ENCODE measurements at places on chromosomes 7 and 10.

DNA sequence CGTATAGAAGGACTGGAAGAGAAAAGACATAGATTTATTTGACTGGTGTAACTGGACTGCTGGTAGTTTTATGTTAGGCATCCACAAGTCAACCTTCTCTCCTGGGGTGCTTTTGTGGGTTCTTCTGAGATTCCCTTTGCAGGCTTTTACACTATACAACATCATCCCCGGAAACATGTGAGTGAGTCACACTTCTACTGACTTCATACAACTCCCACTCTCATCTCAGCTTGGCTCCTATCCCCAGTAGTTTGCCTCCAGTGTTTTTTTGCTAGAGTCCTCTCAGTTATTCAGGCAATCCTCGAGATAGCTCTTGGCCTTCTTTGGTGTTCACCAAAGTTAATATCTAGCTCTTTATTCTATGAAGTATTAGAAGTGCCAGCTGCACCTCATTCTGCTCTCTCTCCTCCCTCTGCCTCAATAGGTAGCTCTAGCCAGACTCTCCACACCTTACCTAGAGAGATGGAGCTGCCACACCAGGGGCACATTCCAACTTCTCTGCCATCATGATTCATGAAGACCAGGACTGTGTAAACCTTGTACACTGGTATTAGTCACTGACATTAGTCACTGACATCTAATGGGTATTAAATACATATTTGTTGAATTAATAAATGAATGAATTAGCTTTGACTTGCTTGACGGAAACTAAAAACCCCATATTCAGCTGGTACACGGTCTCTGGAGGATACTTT is 281.9 kb downstream of the PPP1R3A start:
- DNase-seq, result no peak

DNA sequence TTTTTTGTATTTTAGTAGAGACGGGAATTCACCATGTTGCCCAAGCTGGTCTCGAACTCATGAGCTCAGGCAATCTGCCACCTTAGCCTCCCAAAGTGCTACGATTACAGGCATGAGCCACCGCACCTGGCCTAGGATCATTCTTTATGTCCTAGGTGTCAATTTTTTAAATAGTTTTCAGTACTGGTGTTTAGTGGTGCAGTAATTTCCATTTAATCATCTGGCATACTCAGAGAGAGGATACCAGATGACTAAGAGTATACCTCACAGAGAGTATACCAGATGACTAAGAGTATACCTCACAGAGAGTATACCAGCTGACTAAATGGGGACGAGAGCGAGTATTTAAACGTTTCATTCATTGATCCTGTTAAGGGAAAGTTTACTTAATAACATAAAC is 37.3 kb upstream of the TMEM248 start:
- DNase-seq, result no peak

- peak; percentile 34 for DNase-seq
These were observed 3.2 kb downstream of the SFMBT2 start for GRCh38 chr10:7407368-7408290.

DNA sequence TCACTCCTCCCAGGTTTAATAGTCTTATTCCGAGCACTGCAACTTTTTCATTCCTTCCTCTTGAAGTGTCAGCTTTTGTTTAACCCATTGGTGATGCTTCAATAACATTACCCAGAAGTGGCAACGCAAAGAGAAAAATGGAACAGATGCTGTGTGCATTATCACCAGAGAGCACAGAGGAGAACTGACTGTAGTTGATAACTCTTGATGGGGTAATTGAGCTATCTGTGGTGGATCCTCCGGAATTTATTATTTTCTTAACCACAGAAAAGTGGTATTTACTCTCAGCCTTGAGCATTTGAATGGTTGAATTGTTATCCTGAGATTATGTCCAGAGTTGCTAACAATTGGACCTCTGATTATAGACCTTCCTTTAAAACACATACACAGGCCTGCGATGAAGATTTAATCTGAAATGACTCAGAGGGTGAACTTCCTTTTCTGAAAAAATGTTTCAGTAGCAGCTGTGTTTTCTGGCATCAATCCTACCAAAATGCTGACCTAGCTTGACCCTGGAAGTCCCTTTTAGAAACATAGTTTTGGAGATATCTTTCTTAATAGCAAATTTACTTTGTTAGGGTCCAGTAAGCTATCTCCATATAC is 1584.4 kb upstream of the LRRTM3 start:
- no peak for DNase-seq

- DNase-seq, result no peak
These were observed 1469.5 kb upstream of the CELF2 start for GRCh38 chr10:9547936-9548904.

- no peak for DNase-seq
These were observed 210.9 kb upstream of the C7orf33 start for GRCh38 chr7:148379677-148380076.

GRCh38 chr10:24153537-24153936 is 55.4 kb upstream of the KIAA1217 start:
- DNase-seq, result no peak

GRCh38 chr10:100172349-100172748 is 13.5 kb downstream of the ERLIN1 start:
- no peak for DNase-seq

- no peak for DNase-seq
These were observed 234.4 kb downstream of the GLI3 start for GRCh38 chr7:42002654-42003053.

DNA sequence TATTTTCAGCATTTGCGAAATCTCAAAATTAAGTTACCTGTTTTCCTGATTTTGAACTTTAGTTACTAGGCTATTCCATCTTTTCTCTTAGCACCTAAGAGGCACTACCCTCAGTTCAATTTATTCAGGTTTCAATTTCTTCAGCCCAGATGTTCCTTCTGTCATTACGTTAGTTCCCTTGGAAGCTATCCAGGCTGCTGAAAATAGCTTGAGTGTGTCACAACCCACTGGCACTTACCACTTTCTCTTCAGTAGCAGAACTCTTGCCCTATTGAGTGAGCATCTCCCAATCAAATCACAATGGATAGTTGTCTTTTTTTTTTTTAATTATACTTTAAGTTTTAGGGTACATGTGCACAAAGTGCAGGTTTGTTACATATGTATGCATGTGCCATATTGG is 332.7 kb upstream of the LRGUK start:
- DNase-seq, result no peak

DNA sequence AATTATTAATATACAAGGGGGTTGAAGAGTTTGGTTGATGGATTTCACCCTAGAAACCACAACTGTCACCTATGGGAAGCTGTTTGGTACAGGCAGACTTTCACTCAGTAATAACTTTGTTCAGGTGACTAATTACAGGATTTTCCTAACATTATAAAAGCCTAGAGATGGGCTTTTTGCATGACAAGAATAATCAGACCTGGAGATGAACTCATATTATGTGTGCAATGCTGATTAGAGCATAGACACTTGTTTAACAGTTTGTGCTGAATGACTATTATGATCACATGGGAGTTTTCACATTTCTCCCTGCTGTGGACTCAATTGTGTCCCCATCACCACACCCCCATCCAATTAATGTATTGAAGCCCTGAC is 90.2 kb upstream of the STEAP4 start:
- no peak for DNase-seq

- no peak for DNase-seq
These were observed 1.0 kb upstream of the ENO4 start for GRCh38 chr10:116848032-116848943.

DNA sequence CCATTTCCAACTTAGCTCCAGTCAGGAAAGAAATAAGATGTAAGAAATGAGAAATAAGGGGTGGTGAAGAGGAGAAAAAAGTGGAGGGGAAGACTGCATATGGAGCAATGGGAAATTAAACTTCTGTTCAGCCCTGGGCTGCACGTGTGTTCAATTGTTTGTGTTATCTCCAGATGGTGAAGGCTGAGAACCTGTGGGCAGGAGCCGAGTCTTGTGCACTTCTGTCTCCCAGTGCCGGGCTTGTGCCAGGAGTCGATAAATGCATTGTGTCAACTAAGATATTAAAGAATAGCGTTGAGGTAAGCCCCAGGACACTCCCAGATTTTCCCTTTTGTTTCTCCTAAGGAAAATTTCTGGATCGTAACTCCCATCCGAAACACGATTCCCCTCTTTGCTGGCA is 98.2 kb downstream of the PRLHR start:
- DNase-seq, result no peak

- DNase-seq, result no peak
These were observed 546 bp upstream of the HOXA3 start for GRCh38 chr7:27152816-27153442.

DNA sequence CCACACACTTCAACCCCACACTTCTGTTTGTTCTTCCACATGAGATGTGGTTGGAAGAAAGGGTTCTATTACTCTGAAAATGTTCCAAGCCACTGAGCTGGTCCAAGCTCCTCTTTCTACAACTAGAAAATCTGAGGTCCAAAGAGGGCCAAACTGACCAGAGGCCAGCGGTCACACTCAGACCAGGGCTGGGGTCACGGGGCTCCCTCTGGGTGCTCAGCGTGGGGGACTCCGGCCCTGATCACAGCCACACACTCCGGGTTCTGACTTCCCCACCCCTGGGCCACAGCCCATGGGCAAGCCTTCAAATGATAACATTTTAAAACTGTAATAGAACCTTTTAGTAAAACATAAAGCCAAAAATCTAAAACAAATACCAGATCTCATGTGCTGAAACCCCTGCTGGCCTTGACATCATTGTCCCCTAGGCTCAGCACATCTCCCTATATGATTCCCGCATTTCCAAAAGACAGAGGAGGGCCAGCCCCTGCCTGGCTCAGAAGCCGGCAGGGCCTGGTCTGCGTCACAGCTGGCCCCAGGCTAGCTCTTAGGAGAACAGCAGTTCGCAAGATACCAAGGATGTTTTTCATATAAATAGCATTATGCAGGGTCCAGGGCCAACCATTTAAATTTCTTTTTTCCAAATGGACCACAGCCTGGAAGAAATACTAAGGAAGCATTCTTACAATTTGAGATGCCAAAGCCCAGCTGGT is 3.3 kb downstream of the CRYGN start:
- no peak for DNase-seq

- no peak for DNase-seq
These were observed 103.1 kb upstream of the PCBD1 start for GRCh38 chr10:70991140-70992124.

- DNase-seq, result no peak
These were observed 39.7 kb downstream of the JAKMIP3 start for GRCh38 chr10:132105302-132105995.

- DNase-seq, result no peak
These were observed 56.7 kb downstream of the SNX10 start for GRCh38 chr7:26348234-26348851.

GRCh38 chr10:68899186-68899745 is 1.8 kb upstream of the DDX50 start:
- DNase-seq, result no peak

GRCh38 chr10:116947841-116948529 is 57.0 kb downstream of the SHTN1 start:
- no peak for DNase-seq

DNA sequence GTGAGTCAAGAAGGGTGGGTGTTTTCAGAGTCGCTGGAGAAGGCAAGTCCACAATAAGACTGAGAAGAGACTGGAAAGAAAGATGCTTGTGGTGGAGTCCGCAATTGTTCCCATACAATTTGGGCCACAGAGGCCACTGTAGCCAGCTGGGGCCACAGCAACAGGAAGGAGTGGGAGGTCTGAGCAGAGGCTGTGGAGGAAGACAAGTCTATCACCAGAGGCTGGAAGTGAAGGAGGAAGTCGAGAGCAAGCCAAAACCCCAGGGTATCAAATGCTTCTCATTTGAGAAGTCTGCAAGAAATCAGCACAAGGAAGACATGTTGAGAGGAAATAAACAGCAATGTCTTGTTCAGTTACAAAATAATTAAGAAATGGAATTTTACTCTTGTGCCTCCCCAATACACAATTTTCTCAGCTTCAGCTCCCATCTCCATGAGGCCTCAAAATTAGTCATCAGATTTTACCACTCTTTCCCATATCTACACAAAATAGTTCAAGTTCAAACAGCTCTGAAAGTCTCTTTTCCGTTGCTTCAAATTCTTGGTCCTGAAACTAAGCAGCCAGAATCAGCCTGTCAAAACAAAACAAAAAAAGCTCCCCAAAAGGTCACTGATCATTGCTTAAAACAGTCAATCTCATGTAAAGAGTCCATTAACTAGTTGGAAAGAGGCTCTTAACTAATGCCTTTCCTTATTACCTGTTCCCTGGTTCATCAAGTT is 31.6 kb downstream of the SLC16A12 start:
- DNase-seq, result no peak

DNA sequence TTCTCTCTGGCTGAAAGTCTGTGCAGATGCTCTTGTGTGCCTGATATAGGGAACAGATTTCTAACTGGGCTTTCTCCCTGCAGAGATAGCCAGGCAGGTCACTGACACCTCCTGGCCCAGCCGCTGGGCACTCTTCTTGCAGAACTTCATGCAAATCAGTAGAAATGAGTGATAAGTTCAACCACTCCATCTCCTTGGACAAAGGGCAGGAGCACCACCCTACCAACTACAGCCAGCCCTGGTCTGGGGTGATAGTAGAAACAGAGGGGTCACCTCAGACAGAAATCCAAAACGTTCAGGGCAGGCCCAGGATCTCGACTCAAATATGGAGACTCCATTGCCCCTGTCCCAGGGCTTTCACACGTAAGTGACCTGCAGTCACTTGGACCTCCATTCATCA is 917.8 kb upstream of the ZNF722 start:
- DNase-seq, result no peak

DNA sequence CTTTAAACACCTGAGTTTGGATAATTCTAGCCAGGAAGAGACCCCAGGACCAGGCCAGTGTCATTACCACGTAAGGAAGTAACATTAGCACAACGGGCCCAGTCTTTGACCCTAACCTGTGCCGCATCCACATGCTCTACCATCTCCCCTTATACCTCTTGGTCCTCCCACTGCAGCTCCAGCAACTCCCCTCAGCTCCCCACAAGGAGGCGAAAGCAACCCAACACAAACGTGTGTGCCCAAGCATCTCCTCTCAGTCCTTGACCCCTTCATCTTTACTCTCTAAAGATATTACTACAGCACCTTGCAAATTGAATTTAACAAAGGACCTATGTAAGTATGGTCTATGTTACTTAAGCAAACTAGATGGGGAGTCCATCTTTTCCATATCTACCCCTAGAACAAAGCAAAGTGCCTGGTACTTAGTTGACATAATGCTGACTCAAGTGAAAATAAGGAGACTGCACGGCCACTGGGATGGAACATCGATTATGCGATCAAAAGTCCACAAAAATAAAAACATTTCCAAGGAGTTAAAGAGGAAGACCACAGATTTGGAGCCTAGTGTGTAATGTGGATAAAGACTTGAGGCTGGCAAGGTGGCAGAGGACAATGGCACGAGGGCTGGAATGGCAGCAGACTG is 147.7 kb downstream of the JAZF1 start:
- DNase-seq, result no peak

All from activated gamma-delta T cell treated with Interleukin-2 at 50 U/mL for 16 hours (primary cell).